ENCODE measurements at places on chromosomes 11 and 22.

- peak; percentile 32 for DNase-seq
Observed at GRCh38 chr11:85941380-85941973, 86.3 kb downstream of the CCDC83 start.

- DNase-seq = peak; percentile 53
Observed at GRCh38 chr11:61709572-61709971, 29.4 kb downstream of the DAGLA start.

GRCh38 chr11:25928076-25928475 lies 403.9 kb upstream of the ANO3 start:
- no peak for DNase-seq

- DNase-seq = no peak
Observed at GRCh38 chr11:23865341-23865975, 631.4 kb upstream of the LUZP2 start.

DNA sequence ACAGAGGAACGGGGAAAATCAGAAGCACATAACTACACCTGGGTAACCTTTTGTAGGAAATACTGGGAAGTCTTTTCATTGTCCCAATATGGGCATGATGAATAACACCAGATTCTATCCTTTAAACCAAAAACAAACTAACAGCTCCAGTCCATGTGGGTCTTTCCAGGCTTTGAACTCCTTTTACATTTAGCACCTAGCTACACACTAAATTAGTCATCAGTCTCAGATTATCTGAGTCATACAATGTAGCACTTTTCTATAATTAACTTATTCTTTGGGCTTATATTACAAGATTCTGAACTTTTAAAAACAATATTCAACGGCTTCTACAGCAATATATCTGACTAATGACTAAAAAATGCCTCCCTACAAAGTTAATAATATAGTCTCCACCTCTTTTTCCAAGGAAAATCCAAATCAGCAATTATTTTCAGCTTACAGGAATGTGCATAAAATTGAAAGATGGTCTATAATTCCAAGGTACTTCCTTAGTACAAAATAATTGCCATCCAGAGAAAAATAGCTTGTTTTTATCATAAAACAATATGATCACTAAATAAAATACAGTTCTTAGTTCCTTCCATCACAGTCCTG lies 26.3 kb downstream of the STK33 start:
- no peak for DNase-seq

DNA sequence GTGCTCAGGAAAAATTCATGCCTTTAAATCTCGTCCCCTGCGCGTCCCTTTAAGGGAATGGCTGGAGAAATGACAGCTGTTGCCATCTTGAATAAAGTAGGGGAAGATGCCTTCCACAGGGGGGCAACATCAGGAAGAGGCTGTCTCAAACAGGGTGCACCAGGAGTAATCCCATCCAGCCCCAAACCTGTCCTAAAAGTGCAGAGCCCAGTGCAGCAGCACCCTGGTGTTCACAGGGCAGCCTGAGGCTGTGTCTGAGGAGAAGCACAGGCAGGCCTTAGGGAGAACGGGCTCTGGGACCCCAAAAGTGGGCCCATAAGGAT lies 10.8 kb upstream of the C11orf96 start:
- no peak for DNase-seq

GRCh38 chr11:65182258-65183170 lies 786 bp downstream of the CAPN1 start:
- no peak for DNase-seq

GRCh38 chr11:80816966-80817365 lies 1376.1 kb upstream of the TENM4 start:
- DNase-seq = no peak

- no peak for DNase-seq
Observed at GRCh38 chr22:21661991-21662390, 3.8 kb upstream of the PPIL2 start.

DNA sequence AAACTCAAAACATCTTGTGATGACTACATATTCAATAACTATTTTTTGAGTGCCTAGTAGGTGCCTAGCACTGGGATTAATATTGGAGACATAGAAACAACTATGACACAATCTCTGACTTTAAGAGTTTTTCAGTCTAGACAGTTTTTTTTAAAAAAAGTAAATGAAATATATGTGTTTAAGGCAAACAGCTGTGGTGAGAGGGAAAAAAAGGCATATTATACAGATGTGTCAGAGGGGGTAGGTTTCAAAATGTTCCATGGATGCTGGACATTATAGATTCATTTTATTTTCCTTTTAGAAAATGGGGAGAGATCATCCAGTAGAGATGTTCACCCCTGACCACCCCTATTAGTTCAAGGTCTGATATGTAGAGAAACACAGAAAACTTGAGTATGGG lies 90.8 kb downstream of the LUZP2 start:
- no peak for DNase-seq

DNA sequence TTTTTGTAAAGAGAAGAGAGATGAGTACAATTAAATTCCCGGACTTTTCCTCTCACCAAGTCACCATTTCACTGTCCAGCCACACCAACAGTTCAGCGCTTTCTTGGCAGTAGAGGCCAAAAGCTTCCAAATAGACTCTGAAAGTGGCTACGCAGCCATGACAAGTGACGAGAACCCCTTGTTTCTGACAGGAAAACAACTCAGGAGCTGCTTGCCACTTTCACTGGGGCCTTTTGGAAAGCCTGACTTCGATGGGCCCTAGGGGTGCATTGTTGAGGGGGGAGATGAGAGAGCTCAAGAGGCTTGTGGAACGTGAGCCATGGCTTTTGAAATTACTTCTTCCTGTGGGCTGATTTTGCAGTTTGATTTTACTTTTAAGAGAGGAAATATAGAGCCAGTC lies 422.1 kb upstream of the FAT3 start:
- DNase-seq = no peak

DNA sequence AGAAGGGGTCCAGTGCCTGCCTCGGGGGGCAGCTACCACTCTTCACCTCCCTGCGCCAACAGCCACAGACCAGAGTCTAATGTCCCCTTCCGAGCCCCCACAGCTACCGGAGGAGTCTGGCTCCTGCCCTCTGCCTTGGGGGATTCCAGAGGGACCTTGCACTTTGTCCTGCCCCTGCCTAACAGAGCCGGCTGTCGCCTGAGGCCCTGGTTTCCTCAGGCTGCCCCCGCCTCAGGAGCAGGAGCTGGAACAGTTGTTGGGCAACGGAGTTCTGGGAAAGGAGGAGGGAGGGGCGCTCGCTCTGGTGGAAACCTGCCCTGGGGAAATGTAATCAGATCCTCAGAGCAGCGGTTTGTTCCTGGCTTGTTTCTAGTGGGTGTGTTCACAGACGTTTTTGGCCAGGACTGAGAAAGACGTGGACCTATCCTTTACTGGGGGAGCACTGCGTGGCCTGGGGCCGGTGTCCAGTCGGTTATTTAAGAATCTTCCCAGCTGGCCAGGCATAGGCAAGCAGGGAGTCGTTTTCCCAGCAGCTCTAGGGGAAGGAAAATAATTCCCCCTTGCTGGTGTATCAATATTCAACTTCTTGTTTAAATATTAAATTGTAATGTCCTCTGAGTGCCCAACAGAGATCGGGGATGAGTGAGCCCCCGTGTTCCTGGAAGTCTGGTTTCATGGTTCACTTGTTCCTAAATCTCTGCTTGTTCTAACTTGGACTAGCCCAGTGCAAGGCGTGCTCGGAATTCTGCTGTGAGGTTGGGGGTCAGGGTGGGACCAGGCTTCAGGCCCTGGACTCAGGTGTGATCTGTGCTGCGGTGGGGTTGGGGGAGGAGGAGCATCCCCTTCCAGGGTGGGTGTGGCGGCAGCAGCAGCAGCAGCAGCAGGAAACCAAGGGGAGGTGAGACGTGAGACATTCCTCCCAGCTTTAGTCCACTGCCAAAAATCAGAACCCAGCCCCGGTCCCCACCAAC lies 32.1 kb downstream of the A4GALT start:
- peak; percentile 53 for DNase-seq

GRCh38 chr22:20418211-20418788 lies 19.3 kb downstream of the SCARF2 start:
- DNase-seq = no peak

- peak; percentile 62 for DNase-seq
Observed at GRCh38 chr11:32829680-32830412, at the start of gene PRRG4. TSS of gene PRRG4 (plus strand) at chr11:32829927. CDS start at chr11:32830530, 603 bp downstream.

- no peak for DNase-seq
Observed at GRCh38 chr11:109584001-109584972, 162.3 kb downstream of the C11orf87 start.

DNA sequence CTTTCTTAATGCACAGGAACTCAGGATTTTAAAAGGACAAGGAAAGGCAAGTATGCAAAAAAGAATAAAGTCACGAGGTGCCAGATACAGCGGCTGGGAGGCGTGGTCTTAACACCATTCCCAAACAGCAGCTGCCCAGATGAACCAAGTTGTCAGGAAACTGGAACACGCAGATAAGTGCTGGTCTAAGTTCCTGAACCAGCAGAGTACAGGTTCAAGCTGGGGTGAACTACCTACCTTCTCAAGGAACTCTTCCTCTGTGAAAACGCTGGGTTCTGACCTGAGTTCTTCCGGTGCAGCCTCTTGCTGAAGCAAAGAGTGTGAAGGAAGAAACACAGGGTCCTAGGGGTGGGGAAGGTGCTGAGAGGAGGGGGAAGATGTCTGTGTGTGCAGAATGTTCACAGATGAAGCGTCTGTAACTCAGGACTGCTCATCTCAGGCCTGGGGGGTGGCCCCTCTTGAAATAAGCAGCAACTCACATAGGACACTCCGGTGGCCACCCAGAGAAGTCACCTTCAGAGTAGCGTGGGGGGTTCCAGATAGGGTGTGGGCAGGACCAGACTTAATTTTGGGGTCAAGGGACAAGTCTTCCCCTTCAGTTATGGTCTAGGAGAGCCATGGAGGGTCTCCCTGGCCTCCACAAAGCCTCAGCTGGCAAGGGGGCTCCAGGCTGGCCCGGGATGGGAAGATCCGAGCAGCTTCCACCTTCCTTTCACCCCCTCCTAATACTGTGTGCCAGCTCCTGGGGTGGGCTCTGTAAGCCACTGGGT lies 3.2 kb downstream of the TPST2 start:
- DNase-seq = no peak

- no peak for DNase-seq
Observed at GRCh38 chr11:27540051-27540450, 33.5 kb upstream of the LIN7C start.

- DNase-seq = no peak
Observed at GRCh38 chr22:30883586-30884145, 84.9 kb downstream of the MORC2 start.

- no peak for DNase-seq
Observed at GRCh38 chr22:45006111-45006963, 3.5 kb downstream of the PHF21B start.

DNA sequence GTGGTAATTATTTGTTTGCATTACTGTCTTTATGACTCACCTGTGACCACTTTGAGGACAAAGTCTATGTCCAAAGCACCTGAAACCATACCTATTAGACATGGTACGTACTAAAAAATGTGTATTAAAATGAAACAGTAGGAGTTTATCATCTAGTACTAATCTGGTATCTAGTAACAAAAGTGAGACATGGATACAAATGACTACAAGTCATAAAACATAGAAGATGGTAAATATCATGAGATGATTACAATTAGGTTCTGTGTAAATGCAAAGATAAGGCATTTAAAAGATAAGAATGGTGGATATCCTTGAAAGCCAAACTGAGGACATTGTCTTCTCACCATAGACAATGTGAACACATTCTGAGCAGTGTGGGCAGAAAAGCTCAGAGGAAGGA lies 113.5 kb upstream of the GUCY1A2 start:
- DNase-seq = no peak

DNA sequence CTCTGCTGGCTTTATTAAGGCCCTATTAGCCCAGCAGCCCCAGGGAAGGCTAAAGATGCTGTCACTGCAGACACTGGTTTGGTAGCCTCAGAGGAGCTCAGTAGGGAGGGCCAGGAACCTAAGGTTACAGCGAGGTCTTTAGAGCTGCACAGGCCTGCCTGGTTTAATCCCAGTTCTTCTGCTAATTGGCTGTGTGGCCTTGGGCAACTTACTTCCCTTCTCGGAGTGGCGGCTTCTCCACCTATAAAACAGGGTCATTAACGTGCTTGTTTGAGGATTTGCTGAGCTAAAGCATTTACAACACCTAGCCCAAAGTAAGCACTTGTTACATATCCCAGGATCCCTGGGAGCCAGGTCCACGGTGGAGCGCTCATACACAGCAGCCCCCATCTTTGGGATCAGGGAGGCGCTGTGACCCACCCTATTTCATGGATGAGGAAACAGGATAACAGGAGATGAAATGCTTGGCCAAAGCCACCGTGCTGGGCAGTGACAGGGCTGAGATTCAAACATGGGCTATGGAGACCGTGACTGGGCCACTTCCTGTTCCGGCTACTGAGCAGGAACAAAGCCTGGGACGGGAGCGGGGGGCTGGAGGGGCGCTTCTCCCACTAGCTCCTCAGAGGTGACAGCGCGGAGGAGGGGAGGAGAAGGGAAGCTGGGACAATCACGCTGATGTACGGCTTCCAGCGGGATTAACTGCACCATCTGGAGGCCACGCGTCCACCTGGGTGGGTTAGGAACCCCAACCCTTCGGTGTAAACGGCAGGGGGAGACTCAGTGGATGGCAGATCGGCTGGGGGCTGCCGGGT lies 61.5 kb downstream of the IGLL1 start:
- no peak for DNase-seq

DNA sequence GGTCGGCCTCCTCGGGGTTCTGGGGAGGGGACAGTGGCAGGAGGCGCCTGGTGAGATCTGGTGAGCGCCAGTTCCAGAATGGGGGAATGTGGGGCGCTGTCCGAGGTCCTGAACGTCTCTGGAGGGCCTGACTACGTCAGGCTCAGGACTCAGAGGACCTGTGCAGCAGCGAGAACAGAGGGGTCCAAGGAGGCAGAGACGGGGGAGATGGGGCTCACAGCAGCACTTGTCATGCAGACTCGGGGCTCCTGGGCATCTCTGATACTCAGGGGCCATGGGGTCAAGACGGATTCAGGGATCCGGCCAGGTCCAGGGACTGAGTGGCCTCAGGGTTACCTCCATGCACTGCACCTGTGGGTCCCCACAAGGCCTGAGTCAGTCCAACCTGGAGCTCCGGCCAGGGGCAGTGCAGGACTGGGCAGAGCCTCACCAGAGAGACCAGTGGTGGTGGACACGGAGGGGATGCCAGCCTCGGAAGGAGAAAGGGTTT lies 92.2 kb downstream of the BRD1 start:
- DNase-seq = no peak

- no peak for DNase-seq
Observed at GRCh38 chr22:35663371-35663770, 15.1 kb downstream of the APOL6 start.

DNA sequence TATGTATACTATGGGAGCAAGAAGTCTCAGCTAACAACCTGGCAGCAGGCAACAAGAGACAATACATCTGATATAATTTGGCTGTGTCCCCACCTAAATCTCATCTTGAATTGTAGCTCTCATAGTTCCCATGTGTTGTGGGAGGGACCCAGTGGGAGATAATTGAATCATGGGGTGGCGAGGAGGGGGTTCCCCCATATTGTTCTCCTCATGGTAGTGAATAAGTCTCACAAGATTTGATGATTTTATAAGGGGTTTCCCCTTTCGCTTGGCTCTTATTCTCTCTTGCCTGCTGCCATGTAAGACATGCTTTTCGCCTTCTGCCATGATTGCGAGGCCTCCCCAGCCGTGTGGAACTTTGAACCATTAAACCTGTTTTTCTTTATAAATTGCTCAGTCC lies 6.2 kb downstream of the DNAJC24 start:
- DNase-seq = no peak

All from NCI-H2107 (cell line).